CD4-positive, alpha-beta T cell (primary cell): ENCODE measurements at places on chromosomes 11 and 22.

DNA sequence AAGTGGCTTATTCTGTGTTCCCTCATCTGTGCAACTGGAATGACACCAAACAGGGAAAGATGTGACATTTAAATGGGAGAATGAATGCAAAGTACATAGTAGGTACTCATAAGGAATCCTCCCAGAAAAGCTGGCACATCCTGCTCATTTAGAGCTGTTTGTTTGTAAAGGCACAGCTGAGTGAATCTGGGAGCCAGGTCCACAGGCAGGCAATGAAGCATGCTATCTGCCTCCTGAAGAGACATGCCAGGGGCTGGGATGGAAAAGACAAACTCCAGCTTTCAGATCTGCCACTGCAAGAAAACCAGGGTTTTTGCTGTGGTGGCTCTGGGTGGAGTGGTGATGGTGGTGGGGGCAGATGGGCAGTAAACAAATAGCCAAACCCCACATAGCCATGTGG, 150.1 kb downstream of the TENM4 start:
- no peak for DNase-seq

- DNase-seq, result no peak
These were observed 40.6 kb downstream of the BARX2 start for GRCh38 chr11:129416080-129416820.

- no peak for DNase-seq
These were observed 195.7 kb upstream of the API5 start for GRCh38 chr11:43116071-43116470.

DNA sequence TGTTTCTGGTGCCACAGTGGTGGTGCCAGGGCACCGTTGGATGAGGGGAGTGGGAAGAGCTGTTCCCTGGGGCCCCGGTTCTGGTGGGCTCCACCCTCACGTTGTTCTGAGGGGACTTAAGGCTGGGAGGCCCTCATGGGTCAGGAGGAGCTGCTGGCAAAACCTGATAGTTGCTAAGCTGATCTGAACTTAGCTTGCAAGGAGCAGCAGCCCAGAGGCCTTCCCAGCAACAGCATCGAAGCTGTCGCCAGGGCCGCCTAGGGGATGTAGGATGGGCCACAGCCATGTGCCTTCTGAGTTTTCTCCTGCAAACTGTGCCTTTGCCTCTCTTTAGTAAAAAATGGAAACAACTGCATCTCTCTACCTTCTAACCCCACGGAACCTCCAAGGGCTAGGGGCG, 240.2 kb downstream of the TBC1D22A start:
- DNase-seq, result no peak

DNA sequence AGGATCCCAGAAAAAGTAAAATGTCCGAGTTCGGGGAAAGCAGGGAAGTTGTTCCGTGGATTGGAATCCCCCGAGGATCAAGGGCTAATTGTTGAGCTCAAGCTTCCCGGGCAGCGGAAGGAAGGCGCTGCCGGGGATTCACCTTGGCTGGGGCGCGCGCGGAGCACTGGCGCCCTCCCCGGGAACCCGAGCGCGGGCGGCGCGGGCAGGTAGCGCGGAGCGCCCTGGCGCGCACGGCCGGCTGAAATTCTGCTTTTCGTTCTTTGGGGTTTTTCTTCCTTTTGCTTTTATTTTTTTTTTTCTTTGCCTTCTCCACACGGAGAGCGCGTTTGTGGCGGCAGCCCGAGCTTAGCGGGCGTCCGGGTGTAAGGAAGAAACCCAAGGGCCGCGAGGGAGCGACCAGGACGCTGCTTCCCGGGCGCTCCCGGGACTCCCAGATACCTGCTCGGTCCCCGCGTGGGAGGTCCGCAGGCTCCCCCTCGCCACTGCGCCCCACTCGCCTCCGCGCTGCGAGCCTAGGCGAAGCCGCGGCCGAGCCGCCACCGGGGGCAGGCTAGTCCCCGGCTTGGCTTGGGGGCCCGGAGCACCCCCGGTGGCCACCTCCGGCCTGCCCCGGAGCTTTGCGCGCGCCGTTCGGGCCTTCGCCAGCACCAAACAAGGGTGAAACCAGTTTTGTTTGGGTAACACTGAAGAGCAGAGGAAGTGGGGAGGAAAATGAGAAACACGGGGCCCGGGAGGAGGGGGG, 4.8 kb upstream of the IGF2 start:
- DNase-seq, result no peak

GRCh38 chr11:19389787-19390303, 149.1 kb upstream of the E2F8 start:
- no peak for DNase-seq

DNA sequence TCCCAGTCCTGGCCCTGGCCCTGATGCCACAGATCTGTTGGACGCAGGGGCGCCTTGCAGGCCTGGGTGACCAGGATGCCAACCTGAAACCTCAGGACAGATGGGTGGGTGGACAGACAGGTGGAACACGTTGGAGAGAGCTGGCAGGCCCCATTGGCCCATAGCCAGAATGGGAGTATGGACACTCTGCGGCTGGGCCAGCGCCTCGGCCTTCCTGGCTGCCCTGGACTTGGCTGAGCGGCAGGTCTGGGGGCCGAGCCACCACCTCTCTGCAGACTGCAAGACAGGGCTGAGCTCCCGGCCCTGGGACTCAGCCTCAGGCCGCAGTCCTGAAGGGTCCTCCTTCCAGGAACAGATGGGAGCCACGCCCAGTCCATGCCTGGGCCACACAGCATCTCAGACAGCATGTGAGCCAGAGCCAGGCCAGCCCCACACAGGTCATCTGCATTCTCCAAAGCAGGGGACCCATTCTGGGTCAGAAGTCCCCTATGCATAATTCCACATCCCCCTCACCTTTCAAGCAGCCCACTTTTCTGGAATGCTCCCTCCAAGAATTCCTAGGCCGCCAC, 14.1 kb downstream of the WNT7B start:
- no peak for DNase-seq

- no peak for DNase-seq
These were observed 1.5 kb upstream of the TRABD start for GRCh38 chr22:50184004-50184901.

DNA sequence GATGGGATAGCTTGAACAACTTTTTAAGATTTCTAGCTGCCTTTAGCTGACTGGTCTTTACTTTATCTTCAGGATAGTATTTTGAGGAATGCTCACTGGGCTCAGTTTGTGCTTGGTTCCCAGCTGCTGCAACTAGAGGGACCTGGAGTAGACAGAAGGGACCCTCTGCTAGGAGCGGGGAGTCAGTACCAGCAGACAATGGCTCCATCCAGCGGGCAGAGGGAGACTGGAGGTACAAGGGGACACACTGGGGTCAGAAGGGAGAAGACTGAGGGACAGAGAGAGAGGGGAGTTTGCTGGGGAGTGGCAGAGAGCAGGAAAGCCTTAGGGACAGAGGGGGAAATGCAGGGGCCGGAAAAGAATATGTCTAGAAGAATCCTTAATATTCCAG, 22.0 kb upstream of the ACER3 start:
- no peak for DNase-seq

DNA sequence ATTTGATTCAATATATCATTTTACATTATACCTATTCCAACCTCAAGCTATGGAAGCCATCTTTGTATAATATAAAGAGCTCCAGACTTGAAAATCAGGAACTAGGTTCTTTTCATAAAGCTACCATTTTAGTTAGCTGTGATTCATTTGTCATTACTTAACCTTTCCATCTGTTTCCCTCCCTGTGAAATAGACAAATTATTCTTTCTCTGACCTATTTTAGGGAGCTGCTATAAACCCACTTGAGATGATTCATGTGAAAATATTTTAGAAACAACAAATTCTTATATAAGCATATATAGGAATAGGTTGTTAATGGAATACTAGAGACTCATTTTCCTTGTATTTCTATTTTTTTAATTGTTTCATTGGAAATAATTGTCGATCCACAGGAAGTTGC, 1012.1 kb downstream of the OPCML start:
- DNase-seq, result no peak

GRCh38 chr11:27215471-27216269, 147.3 kb downstream of the CCDC34 start:
- no peak for DNase-seq

GRCh38 chr22:49204599-49205482, 622.8 kb downstream of the BRD1 start:
- no peak for DNase-seq

DNA sequence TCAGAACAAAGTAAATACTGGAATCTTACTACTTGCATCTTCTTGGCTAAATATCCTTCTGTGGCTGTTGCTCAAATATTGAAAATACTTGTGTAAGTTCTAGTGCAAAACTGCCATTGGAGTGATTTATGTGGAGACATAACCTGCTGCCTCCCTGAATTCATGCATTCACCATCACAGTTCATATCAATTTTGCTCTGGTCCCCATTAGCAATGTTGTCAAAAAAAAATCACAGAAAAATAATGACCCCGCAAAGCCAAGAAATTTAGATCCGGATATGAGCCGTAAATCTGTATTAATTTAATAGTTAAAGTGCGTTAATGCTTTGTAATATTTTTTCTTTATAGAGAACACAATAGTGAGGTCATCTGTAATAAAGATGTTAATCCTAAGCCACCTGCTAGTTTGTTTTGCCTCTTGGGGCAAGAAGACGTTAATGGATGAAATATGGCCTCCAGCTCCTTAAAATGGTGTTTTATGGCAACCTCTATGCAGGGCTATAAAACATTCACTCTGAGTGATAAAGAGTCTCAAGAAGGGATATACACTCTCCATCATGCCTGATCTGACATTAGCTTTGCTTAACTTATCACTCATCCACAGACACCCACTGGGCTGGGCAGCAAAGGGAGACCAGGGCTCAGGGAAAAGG, 255.9 kb downstream of the INSC start:
- no peak for DNase-seq

- DNase-seq, result no peak
These were observed 4.2 kb downstream of the NOX4 start for GRCh38 chr11:89487016-89487415.

DNA sequence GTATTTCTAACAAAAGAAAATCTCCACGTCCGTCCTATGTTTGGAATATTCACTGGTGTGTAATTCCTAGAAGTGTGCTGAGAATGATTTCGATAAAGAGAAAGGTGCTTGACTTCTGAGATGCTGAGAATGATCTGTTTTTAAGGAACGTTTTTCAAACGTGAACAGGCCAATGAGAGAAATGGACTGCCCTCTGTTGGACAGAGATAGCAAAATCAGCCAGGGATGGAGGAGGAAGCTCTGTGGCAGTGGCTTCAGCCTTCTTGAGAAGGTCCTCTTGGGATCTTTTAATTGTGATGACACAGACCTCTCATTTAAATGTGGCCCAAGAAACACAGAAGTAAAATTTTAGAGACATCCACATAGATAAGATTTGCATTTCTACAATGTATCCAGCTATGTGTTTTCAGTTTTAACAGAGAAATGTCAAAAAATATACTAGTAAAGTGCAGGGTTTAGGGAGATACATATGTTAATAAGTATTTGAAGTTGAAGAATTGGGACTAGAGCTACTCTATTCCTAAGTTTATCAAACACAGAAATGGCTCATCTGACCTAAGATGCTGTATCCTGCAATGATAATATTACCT, 84.0 kb upstream of the RCN1 start:
- DNase-seq, result no peak

- no peak for DNase-seq
These were observed 188.9 kb downstream of the BCR start for GRCh38 chr22:23369054-23369685.

DNA sequence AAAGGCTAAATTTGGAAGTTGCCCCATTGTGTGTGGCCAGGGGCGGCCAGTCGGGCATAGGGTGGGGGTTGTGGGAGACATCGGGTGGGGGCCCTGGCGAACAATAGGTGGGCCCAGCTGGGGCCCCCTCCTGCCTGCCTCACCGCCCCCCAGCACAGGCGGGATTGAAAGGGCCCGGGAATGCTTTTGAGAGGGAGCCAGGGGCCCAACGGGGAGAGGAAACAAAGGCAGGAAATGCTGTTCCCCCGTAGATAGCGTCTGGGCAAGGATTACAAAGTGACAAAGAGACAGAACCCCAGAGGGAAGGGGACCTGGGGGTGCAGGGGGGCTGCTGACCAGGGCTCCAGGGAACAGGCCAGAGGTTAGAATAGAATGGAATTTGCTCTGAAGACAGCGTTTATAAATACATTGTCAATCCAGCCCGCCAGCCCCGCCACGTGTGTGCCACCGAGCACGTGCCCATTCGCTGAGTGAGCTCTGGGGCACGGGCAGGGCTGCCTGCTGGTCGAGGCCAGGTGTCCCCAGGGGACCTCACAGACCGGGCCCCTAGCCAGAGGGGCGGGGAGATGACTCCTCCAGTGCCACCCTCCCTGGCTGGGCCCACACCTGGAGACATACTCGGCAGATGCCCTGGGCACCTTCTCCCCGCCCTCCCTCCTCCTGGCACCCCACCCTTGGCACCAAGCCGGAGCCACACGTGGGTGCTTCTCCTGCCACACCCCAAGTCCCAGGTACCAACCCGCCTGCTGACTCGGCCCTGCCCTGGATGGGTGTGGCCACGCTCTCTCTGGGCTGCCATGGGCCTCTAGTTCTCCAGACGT, 9.7 kb downstream of the PDGFB start:
- DNase-seq, result no peak

DNA sequence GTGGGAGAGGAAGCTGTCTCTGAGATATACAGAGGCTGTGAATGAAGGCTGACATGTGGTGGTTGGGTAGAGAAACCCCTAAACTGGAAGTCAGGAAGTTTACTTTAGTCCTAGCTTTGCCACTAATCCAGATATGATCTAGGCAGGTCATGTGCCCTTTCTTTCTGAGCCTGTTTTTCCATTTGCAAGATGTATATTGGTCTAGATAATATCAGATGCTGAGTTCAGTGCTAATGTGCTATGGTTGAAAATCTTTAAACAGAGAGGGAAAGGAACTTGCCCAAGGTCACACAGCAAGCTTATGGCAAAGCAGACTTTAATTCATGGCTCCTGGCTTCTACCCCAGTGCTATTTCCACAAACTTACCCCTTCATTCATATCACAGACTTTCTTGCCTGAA, 25.7 kb upstream of the TPBGL start:
- no peak for DNase-seq

- DNase-seq, result no peak
These were observed 57.2 kb downstream of the PPFIBP2 start for GRCh38 chr11:7570938-7571521.

- DNase-seq, result no peak
These were observed 117.8 kb upstream of the C11orf87 start for GRCh38 chr11:109304159-109304558.

GRCh38 chr22:47174096-47174495, 411.6 kb downstream of the TBC1D22A start:
- no peak for DNase-seq

GRCh38 chr22:28430466-28431025, 249.1 kb downstream of the TTC28 start:
- DNase-seq, result no peak

DNA sequence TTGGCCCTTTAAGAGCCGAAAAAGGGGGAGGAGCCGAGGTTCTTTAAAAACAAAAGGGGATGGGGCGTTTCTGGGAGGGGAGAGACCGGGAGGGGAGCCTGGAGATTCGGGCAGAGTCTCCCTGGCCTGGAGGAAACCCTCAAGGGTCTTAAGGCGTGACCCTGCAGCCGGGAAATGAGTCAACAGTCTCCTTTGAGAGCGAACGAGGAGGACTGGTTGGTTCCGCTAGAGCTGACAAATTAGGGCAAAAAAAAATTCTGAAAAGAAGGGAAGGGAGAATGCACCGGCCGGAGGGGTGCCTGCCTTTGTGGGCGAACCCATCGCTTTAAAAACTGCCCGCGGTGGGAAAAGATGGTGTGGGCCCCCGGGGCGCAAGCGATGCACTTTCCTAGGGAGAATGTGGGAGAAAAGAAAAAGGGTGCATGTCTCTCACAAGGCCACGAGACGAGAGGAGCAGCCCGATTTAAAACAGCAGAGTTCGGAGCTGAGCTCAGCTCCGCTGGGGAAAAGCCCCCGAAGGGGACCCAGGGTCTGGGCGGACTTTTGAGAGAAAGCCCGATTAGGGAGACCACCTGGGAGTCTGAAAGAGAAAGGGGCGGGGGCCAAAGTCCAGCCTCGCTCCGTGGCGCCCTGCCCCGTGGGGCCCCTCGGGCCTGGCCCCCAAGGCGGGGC, 874 bp downstream of the ZFTA start:
- peak; percentile 35 for DNase-seq
